ENCODE measurements at places on chromosomes 5 and 9.
A peak's percentile ranks its signal among the peaks of the same experiment; 100 is the strongest.

- no peak for DNase-seq
These were observed 2.8 kb downstream of the AIF1L start for GRCh38 chr9:131099102-131099606.

- DNase-seq, result no peak
These were observed 404.9 kb upstream of the ZNF608 start for GRCh38 chr5:125151150-125151900.

DNA sequence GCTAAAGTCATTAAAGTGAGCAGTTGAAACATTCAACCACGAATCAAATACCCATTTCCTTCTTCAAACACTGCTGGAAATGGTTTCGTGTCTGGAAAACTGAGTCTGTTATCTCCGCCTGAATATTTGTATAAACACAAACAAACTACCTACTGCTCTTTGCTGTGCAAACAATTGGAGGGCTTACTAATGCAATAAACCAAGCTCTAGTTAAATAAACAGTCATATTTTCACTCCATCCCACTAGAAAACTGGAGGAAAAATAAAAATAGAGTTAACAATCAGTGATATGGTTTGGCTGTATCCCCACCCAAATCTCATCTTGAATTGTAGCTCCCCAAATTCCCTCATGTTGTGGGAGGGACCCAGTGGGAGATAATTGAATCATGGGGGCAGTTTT is 397.6 kb downstream of the RASEF start:
- no peak for DNase-seq

DNA sequence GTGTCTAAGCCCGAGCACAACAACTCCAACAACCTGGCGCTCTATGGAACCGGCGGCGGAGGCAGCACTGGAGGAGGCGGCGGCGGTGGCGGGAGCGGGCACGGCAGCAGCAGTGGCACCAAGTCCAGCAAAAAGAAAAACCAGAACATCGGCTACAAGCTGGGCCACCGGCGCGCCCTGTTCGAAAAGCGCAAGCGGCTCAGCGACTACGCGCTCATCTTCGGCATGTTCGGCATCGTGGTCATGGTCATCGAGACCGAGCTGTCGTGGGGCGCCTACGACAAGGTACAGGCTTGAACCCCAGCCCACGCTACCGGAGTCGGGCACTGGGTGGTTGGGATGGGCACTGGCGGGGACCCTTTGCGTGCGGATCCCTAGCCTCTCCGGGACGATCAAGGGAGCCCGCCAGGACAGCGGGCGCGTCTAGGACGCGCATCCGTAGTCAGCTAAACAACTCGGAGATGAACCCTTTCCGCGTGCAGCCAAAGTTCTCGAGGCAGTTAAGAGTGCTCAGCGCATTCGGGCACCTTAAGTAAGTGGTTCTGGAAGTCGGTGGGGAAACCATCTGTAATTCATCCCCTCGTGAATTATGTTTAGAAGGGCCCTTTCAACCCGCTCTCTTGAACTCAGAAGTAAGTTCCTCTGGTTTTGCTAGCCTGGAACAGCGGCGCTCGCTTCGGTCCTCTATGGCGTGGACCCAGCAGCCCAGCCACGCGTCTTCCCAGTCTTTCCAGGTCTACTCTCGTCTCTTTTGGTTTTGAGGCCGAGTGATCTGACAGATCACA is 1.3 kb downstream of the KCNN2 start:
- no peak for DNase-seq

GRCh38 chr9:113622600-113623400 is 159.3 kb downstream of the RGS3 start:
- peak; percentile 78 for DNase-seq

DNA sequence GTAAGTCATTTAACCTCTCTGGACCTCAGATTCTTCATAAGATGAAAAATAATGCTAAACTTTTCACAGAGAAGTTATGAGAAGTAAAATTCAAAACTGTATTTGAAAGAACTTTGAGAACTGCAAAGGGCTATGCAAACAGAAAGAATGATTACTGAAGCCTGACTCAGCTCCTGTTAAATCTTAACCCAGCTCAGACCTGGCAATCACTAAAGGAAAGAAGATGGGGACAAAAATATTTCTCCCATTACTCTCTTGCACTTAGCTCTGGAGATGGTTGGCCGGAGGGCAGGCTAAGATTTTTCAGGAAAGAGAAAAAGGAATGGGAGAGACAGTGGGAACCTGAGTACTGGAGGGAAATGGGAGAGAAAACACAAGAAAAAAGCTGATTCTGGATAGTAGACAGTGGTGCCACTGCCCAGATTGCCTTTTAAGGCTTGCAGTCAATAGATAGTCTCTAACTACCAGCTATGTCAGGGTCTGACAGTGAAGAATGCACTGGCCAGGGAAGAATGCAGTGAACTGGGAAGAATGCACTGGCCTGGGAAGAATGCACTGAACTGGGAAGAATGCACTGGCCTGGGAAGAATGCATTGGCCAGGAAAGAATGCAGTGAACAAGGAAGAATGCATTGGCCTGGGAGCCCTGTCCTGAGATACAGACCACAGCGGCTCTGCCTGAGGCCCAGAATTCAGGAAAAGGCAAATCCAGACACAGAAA is 25.2 kb upstream of the CEMIP2 start:
- peak; percentile 90 for DNase-seq

- peak; percentile 51 for DNase-seq
These were observed 127.9 kb downstream of the EFNA5 start for GRCh38 chr5:107542831-107543231.

DNA sequence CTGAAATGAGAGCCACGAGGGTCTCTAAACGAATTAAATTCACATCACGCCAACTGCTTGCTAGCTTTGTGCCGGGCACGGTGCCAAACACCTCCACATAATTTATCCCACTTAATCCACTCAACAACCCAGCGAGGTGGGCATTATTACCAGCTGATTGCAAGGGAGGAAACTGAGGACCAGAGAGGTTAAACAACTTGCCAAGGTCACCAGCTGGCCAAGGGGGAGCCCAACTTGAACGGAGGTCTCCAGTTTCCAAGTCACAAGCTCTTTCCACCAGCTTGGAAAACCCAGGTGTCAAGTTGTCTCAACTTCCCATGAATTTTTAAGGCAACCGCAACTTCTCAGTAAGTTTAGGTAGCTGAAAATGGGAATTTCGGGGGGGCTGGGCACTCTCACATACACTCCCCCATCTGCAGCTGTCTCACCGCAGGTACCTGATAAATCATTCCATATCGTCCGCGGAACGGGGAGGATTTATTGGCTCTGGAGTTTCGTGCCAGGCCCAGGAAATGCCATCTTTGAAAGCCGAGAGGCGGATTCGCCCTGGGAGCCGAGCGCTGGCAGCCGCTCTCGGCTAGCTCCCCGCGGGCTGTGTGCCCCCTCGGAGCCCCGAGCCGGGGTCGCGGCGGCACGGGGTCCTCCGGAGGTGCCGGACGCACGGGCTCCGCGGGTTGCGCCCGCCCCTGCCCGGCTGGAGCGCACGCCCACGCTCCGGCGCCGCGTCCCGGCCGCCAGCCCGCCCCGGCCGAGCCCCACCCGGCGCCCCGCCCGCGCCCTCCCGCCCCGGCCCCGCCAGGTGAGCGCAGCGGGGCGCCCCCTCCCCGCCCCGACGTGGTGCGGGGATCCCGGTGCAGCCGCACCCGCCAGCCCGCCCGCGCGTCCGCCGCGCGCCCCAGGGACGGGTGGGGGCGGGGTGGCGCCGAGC is 617 bp downstream of the PTPN3 start:
- no peak for DNase-seq

- peak; percentile 57 for DNase-seq
These were observed 28.7 kb upstream of the ACOT12 start for GRCh38 chr5:81422671-81423070.

DNA sequence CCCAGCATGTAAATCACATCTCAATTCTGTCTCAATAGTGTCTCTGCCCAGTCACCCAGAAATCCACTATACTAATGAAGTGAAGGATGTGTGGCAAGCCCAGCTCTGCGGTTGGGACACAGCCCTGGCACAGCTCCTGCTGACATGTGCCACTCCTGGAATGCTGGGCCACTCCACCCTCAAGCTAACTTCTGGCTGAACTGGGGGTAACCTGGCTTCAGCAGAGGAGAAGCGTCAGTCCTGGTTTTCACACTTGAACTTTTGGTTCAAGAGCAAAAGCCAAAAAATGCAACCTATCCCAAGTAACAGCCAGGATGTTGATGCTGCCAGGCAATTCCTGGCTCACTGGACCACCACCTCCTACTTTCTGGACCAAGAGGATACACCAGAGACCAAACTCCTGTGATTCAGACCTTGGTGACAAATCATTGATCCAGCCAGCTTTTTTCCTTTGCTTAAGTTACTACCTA is 86.4 kb downstream of the ARRDC3 start:
- DNase-seq, result no peak

- DNase-seq, result peak; percentile 88
These were observed 193.7 kb upstream of the NREP start for GRCh38 chr5:111950660-111951059.

DNA sequence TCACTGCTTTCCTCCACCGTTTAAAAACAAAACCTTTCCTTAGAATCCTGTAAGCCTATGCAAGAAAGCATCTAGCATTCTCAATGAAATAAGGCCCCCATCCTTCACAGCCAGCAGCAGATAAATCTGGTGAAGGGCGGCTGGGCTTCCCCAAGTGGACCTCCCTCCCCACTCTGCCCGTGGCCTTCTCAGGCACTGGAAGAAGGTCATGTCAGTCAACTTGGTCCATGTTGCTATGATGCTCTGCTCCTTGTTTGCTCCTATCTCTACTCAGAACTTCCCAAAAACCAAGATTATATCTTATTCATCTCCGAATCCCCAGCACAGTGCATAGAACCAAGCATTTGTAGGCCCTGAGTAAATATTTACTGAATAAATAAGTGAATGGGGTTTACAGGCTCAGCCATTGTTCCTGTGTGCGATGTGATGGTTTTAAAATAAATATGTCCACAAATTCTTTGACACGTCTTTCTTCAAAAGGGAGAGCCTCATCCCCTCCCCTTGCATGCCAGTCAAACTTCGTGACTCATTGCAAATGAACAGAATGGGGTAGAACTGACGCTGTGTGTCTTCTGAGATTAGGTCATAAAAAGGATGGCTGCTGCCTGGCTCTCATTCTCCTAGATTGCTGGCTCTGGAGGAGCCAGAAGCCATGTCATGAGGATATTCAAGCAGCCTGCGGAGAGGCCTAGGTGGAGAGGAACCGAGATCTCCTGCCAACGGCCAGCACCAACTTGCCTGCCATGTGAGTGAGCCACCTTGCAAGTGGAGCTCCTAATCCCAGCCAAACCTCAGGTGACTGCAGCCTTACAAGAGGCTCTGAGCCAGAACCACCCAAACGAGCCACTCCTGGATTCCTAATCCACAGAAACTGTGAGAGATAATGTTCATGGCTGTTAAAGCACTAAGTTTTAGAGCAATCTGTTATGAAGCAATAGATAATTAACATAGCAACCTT is 70.5 kb downstream of the MED27 start:
- no peak for DNase-seq

- no peak for DNase-seq
These were observed 183.4 kb downstream of the TMEM38B start for GRCh38 chr9:105877721-105878120.

- no peak for DNase-seq
These were observed 43.2 kb downstream of the EXD3 start for GRCh38 chr9:137379761-137380161.

DNA sequence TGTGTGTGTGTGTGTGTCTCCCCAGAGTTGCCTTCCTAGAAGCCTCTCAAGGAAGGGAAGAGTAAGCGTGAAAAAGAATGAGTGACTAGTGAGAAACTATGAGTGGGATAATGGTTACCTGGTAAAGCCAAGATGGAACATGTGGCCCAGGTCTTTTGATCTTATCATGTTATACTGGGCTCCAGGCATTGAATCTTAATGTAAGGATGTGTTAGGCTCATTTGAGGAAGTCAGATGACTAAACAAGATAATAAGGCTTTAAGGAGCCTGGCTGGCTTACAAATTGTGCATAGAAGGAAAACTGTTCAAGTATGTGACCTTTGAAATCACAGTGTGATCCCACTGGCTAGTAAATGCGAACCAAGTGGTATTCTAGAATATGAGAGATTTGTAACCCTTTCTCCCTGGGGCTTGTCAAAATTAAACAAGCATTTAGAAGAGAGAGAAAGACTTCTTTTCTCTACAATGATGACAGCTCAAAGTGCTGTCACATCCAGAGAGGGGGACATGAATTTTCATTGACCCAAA is 29.9 kb upstream of the HMHB1 start:
- DNase-seq, result no peak
